ENCODE measurements at places on chromosomes 1 and 21.

GRCh38 chr1:66326867-66327266 is 207.1 kb upstream of the SGIP1 start:
- no peak for DNase-seq

- DNase-seq: no peak
Observed at GRCh38 chr1:1335792-1336248, 4.7 kb downstream of the TAS1R3 start.

GRCh38 chr1:8201331-8201861 is 116.5 kb upstream of the SLC45A1 start:
- DNase-seq: no peak

GRCh38 chr1:58884706-58885661 is 101.1 kb upstream of the JUN start:
- no peak for DNase-seq

DNA sequence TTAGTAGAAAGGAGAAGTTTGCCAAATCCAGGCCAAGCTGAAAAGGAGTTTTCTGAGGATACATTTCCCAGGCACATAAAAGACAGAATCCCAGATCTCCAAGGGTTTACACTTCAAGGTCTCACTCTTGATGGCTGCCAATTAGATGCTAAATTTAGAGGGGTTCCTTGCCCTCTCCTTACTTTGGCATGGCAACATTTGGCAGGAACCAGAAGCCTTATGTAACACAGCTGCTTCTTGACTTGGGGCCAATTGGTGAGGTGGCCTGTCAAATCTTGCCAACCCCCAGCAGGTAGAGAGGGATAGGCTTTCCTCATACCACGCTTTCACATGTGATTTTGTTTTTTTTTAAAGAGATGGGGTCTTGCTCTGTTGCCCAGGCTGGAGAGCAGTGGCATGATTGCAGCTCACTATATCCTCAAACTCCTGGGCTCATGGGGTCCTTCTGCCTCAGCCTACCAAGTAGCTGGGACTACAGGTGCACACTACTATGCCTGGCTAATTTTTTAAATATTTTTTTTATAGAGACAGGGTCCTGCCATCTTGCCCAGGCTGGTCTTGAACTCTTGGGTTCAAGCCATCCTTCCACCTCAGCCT is 25.2 kb upstream of the NKAIN1 start:
- DNase-seq: no peak

DNA sequence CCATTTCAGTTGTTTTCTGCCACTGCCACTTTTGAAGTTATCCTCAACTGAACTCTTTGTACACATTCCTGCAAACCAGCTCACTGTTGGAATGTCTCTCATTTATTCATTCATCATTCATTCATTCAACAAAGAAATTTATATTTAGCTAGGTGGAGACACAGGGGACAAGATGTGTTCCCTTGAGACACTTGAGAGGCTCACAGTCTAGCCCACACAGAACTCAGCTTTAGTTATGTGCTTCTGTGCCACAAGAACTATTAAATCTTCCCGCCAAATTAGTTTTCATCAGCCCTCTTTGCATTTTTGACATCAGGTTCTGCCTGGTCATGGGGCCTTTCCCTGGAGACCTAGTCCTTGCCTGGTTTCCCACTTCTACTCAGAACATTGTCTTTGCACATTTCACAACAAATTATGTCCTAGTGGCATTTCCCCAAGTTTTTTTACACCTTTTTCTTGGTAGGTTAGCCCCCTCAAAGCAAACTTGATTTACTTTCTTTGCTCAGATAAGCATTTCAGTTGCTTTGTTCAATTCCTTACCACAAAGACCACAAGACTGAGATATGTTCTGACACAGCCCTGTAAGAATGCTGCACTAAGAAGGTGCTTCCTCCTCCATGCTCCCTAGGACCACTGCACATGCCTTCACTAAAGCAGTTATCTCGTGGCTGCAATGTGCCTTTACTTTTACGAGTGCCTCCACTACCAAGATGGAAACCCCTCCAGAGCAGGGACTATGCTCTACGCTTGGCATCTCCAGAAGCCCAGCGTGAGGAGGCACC is 31.0 kb downstream of the ILDR2 start:
- DNase-seq: no peak

GRCh38 chr1:109769330-109770078 is 5.8 kb upstream of the EPS8L3 start:
- no peak for DNase-seq

DNA sequence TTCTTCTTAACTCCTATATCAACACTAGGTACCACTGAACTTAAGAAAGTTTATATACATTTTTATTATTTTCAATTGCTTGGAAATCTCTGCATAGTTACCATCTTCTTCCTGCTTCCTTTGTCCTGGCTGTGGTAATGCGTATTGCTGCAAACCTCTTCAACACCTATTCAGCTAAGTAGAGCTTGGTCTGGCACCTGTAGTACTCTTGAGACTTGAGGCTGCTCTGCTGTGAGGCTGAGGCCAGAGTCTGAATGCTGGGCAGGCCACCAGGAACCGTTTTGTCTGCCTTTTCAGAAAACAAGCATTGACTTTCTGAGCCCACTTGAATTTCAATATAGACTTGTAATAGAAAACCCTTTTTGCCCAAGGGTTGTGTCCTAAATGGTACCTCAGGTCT is 52.0 kb upstream of the RGS2 start:
- DNase-seq: no peak

- no peak for DNase-seq
Observed at GRCh38 chr1:154967331-154967950, 3.1 kb downstream of the SHC1 start.

- no peak for DNase-seq
Observed at GRCh38 chr1:21902026-21903012, 34.8 kb downstream of the HSPG2 start.

DNA sequence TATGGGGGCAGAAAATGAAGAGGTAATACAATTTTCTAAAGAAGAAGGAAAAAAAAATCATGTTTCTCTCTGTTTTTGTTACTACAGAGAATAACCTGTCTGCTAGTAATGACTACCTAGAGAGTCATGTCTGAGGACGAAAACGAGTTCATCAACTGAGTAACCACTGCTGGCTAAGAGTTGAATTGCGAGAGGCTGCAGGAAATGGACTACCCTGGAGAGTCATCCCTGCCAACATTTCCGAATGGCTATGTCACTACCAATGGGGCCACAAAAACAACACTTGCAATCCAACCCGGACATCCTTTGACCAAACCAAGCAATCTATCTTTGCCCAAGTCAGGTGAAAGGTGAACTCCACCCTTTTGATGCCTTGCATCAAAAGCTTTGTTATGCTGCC is 120.6 kb downstream of the FCRL5 start:
- no peak for DNase-seq

- DNase-seq: no peak
Observed at GRCh38 chr1:40057310-40058030, 16.9 kb downstream of the CAP1 start.

GRCh38 chr1:218376722-218377121 is 31.6 kb downstream of the TGFB2 start:
- no peak for DNase-seq

GRCh38 chr1:116194568-116194967 is 83.4 kb downstream of the MAB21L3 start:
- no peak for DNase-seq

- DNase-seq: no peak
Observed at GRCh38 chr1:245180496-245181157, 25.8 kb downstream of the KIF26B start.

DNA sequence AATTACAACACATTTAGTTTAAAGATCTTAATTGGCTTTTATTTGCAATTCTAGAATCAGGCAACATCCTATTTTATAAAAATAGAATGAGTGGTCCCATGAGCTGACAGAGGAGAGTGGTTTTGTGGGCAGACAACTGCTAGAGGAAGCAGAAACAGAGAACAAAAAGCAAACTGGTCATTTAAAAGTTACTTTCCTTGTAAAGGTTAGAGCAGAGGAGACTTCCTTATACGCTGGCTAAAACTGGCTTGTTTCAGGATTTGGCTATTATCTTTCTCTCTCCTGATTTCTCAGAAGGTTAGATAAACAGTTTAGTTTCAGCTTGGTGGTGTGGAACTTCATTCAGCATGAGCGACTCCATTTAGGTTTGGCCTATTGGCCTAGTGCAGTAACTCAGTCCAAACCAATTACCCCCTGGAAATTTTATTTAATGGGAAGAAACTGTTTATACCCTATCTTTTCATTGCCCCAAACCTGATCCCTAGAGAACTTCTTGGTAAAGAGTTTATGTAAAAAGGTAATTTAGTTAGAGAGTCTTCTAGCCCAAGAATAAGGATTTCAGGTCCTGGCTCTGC is 32.2 kb upstream of the IL20 start:
- no peak for DNase-seq

DNA sequence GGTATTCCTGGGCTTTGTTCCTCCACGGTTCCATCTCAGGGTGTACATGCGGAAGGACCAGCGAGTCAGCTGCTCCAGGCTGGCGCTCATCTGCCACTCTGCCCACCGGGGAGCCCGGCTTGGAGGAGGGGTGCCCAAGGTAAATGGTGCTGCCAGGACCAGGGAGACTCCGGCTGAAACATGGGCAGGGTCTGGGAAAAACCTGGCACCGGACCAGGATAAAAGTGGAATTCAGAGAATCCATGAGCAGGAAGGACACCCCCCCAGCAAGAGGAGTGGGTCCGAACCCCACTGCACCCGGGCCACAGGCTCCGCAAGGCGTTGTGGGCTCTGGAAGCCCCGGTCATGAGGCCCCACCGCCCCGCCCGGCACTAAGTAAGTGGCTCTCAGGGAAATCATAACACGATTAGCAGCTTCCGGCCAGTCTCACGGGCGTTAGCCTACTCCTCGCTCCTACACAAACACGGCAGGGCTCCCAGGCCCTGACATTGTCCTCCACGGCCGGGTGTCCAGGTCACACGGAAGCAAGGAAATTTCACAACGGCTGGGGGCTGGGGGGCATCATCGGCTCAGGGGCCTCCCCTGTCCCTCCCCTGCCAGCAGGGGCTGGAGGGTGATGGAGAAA is 21.1 kb downstream of the MEGF6 start:
- DNase-seq: no peak

DNA sequence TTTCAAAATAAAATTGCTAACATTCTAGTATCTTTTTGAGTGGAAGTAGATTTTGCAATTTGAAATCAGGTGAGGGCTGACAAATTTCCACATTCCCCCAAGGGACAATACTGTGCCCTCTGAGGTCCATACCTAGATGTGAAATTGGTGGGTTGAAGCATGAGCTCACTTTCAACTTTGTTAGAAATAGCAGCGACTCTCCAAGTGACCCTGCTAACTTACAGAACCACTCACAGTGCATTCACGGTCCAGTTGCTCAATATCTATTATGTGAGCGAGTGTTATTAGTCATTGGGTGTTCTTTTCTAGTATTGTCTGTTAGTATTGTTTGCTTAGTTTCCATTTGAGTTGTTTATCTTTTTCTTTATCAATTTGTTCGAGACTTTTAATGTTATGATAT is 53.6 kb upstream of the ASB17 start:
- DNase-seq: no peak

- DNase-seq: no peak
Observed at GRCh38 chr1:216843409-216843808, 120.2 kb upstream of the ESRRG start.

GRCh38 chr1:171751221-171751620 is 9.4 kb upstream of the VAMP4 start:
- DNase-seq: no peak

DNA sequence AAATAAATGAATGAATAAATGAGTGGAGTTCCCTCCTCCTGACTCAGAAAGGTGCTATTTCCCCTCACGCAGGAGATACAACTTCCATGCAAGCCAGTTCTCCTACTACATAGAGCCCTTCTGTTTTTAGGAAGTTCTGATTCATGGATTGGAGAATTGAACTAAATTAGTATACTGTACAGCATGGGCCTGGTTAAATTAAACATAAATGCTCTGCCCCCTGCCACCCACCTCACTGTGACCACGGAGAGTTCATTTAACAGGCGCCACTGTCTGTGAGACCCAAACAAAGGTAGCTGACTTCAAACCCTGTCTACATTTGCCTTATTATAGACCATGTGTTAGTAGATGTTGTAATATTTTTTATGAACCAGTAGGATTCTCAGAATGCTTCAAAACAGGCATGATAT is 9.1 kb upstream of the IRF2BP2 start:
- DNase-seq: no peak

GRCh38 chr1:183070923-183071618 is 47.9 kb downstream of the LAMC1 start:
- peak; percentile 75 for DNase-seq

DNA sequence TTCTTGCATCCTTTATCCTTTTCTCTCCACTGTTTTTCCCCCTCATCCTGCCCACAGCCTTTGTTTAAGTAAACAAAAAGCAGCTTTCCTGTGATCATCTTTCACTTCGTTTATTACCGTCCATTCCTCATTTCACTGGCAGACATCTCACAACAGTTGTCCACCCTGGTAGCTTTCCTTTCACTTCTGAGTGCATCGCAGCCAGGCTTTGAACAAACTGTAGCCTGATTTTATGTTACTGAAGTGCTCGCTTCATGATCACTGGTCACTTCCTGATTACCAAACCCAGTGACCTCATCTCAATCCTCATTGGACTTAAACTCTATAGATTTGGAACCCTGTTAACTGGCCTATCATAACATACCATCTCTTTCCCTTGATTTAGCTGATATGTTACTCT is 67.7 kb downstream of the SDCCAG8 start:
- DNase-seq: no peak

DNA sequence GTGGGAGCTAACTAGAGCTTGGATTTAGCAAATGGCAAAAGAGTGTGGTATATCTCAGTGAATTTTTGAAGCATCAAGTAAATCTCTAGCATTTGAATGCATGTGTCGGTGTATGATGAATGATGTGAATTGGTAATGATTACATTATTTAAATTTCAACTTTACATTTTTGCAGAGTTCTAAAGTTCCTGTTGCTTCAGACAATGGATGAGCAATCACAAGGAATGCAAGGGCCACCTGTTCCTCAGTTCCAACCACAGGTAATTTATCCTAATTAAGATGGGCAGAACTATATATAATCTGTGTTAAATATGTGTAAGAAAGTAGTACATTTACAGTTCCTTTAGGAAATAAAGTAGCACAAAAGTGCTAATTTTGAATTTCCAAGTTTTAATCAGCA is 75.6 kb downstream of the NEK7 start:
- no peak for DNase-seq

DNA sequence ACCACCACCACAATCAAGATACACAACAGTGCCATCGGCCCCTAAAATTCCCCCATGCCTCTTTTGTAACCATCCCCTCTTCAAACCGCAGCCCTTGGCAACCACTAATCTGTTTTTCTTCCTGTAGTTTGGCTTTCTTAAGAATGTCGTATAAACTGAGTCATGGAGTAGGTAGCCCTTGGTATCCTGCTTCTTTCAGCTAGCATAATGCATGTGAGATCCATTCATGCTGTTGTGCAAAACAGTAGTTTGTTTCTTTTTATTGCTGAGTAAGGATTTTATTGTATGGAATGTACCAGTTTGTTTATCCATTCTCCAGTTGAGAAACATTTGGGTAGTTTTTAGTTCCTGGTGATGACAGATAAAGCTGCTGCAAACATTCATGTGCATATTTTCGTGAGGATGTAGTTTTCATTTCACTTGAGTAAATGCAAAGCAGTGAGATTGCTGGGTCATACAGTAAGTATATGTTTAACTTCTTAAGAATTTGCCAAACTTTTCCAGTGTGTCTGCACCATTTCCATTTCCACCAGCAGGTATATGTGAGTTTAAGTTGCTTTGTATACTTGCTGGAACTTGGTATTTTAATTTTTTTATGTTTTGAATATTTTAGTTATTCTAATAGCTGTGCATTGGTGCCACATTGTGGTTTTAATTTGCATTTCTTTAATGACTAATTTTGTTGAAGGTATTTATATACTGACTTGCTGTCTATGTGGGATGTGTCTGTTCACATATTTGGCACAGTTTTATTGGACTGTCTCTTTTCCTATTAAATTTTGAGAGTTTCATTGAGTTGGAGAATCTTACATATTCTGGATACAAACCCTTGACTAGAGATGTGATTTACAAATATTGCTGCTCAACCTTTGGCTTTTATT is 148.4 kb upstream of the MAP1LC3C start:
- peak; percentile 62 for DNase-seq

All from SK-N-MC (cell line).